Right lung (tissue), 10 donors: ENCODE measurements at places on chromosomes 4 and X. TPM values are rescaled to one million over a fixed set of nuclear protein-coding genes. Genes with fewer than 3 reads are reported as not detected.

DNA sequence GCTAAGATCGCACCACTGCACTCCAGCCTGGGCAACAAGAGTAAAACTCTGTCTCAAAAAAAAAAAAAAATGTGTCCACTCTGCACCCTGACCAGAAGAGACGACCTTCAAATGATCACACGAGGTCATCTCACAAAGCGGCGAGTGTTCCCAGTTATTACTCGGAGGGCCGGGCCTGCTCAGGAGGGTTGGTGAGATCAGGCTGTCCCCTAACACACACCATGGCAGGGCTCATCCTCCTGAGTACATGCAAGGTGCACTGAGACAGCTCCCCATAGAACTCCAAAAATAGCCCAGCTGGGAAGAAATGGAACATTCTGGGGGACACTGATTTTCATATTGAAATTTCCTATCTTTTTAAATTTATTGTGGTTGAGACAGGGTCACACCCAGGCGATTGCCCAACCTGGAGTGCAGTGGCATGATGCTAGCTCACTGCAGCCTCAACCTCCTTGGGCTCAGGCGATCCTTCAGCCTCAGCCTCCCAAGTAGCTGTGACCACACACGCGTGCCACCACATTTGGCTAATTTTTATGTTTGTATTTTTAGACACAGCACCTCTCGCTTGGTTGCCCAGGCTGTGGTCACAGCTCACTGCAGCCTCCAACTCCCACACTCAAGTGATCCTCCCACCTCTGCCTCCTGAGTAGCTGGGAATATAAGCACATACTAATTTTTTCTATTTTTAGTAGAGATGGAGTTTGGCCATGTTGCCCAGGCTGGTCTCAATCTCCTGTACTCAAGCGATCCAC is 51.5 kb downstream of the DHRSX start:
- no peak for DNase-seq

GRCh38 chr4:87076690-87077358 is 142.0 kb downstream of the AFF1 start:
- no peak for DNase-seq

Gene GPR82
- 0.13 TPM for polyA plus RNA-seq

DNA sequence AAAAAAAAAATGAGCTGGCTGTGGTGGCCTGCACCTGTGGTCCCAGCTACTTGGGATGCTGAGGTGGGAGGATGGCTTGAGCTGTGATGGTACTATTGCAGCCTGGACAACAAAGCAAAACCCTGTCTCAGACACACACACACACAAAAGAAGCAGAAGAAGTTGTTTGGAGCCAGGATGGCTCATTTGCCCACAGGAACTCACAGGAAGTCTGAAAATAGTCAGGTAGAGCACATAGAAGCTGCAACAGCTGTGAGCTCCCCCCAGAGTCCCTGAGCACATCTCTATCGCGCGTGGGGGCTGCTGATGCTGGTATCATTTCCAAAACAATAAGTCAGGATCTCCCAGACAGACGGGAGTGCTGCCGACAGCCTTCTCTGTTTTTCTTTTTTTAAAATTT is 13.4 kb upstream of the DHRSX start:
- no peak for DNase-seq

GRCh38 chr4:158599765-158600498 is 71.8 kb downstream of the C4orf46 start:
- no peak for DNase-seq

DNA sequence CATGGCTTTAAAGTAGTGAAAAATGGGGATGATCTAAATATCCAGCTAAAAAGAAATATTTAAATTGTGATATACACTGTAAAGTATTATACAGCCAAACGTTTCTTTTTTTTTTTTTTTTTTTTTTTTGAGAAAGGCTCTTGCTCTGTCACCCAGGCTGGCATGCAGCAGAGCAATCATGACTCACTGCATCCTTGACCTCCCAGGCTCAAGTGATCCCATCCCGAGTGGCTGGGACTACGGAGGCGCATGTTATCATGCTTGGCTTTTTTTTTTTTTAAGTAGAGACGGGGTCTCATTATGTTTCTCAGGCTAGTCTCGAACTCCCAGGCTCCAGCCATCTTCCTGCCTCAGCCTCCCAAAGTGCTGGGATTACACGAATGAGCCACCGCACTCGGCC is 17.1 kb downstream of the SMIM14 start:
- no peak for DNase-seq

- no peak for DNase-seq
These were observed 1.4 kb upstream of the MAGED1 start for GRCh38 chrX:51891821-51892551.

DNA sequence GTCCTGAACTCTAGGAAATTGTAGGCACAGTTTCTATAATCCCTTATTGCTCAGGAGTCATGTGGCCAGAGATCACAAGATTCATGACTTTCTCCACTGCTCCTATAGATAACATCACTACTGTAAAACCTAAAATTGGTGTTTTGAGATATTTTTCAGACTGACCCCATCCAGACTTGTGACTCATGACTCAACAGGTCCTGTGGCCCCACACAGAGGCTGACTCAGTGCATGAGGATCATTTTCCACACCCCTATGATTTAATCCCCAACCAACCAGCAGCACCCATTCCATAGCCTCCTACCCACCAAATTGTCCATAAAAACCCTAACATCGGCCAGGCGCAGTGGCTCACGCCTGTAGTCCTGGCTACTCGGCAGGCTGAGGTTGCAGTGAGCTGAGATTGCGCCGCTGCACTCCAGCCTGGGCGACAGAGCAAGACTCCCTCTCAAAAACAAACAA is 13.2 kb upstream of the XIAP start:
- DNase-seq = no peak
